ENCODE measurements at places on chromosomes 7 and 10. TPM values are rescaled to one million over a fixed set of nuclear protein-coding genes. Genes with fewer than 3 reads are reported as not detected.
A peak's percentile ranks its signal among the peaks of the same experiment; 100 is the strongest.

DNA sequence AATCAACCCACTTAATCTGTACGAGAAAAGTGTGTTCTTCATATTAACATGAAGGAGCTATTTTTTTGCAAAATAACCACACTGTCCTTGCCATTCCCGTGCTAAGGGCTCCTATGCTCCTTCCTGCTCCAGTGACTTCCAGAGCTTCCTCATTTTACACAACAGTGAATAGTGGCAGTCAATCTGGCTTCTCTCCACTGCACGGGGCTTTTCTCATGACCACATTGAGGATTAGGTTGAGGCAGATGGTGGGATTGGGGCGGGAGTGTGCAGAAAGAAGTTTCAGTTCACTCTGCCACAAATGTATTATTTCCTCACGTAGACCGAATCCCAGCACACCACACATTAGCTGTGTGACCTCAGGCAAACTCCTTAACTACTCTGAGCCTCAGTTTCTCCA, 235.1 kb downstream of the ARHGAP12 start:
- no peak for DNase-seq

- DNase-seq = no peak
Observed at GRCh38 chr7:85521108-85521694, 334.3 kb upstream of the SEMA3D start.

DNA sequence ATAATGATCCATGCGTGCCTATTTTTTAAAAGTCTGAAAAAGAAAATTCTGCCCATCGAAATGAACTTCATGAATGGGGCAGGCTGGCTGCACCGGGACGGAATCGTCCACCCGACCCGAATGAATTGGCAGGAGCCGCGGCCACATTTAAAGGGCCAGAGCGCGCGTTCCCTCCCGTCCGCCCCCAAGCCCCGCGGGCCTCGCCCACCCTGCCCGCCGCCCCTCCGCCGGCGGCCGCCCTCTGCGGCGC, 319 bp upstream of the GATA3 start:
- no peak for DNase-seq

MKRN1 gene
- 45.2 TPM for polyA plus RNA-seq

STEAP2 gene
- 1.4 TPM for polyA plus RNA-seq

TEX36 gene
- not detected for polyA plus RNA-seq

DNA sequence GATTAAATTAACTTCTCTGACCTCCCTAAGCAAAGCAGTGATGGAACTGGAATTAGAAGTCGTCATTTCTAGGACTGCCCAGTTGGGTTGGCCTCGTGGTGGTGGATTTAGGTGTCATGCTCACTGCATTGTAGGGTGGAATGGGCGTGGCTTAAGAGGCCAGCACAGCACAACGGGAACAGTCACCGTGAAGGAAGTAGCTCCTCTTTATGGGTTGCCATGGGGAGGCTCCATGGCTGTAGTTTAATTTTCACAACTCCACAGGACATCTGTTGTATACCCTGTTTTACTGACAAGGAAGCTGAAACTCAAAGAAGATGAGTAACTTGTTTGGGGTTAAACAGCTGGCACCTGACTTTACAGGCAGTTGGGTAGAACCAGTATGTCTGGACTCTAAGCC, 208.3 kb downstream of the CELF2 start:
- DNase-seq = no peak

DNA sequence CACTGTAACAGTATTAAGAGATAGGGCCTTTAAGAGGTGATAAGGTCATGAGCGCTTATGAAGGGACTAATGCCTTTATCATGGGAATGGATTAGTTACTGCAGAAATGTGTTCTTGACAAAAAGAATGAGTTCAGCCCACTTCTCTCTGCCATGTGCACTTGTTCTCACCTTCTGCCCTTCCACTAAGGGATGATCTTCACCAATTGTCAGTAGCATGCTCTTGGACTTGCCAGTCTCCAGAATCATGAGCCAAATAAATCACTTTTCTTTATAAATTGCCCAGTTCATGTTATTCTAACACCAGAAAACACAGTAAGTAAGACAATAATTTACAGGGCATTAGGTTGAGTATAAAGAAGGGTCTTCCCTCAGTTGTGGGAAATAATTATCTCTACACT, 189.1 kb downstream of the CRPPA start:
- no peak for DNase-seq

C10orf62 gene
- polyA plus RNA-seq = 1.8 TPM

DNA sequence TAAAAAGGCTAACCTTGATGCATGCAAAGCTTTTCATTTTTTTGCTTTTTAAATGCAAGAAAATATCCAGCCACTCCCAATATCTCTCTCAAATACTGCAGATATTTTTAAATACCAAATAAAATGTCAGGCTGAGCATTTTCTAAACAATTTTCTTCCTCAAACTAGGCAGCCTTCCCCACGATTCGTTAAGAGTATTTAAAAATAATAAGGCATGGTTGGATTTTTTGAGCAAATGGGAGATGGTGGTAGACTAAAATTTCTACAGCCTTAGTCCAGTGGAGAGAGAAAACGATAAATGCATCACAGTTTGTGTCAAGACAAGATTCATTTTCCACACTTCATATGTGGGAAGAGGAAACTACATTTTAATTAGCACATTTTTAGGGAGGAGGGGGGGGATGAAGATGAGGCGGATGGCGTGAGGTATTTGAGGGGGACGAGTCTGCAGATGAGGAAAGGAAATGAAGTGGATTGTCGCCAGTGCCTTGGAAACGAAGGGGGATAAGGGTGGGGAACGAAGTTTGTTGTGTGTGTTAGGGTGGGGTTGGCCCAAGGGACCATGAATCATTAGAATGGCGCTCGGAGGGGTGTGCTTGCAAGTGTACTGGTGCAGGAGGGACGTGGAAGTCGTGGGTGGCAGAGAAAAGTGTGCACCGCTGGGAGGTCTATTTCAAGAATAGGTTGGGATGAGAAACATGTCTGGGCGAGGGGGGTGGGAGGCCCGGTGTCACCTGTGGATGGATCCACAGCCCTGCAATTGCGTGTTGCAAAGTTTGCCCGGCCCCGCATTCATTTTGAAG, 1.2 kb upstream of the ADD3 start:
- DNase-seq = peak; percentile 73

- peak; percentile 70 for DNase-seq
Observed at GRCh38 chr10:80664071-80664680, 126.5 kb downstream of the SH2D4B start.

SUN3 gene
- polyA plus RNA-seq = not detected

DNA sequence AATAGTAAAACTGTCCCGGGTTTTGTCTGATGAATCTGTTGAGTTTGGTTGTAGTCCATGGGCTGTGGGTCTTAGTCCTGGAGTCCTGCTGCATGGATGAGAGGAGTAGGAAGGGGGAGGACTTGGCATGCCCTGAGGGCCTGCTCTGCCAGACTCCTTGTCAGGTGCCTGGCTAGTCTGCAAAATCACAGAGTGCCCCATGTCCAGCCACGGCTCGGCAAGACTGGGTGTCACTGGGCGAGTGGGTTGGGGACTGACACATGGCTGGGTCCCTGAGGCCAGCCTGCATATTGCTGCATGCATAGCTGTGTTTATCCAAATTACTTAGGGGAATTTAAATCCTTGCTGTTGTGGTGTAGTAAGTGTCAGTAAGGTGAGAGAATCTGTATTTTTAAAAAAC, 9.7 kb downstream of the MINDY4 start:
- peak; percentile 58 for DNase-seq

DNA sequence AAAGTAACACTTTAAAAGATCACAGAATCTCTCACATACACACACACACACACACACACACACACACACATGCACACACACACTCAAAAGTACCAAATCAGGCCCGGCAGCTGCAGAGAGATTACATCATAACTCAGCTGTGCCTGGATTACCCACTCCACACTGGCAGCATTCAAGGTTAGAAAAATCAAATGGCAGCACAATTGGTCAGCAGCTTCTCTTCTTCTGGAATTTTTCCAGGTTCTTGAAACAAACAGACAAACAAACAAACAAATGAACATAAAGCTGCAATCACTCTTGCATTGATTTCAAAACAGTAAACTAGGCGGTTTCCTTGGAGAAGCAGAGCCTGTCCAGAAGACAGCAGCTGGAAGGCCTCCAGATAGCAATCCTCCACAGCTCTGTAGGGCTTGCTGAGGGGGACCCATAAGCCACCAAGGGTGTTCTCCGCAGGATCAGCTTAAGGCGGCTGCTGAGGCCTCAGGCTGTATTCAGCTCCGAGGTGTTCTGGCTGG, 24.5 kb upstream of the FAM133B start:
- no peak for DNase-seq

DNA sequence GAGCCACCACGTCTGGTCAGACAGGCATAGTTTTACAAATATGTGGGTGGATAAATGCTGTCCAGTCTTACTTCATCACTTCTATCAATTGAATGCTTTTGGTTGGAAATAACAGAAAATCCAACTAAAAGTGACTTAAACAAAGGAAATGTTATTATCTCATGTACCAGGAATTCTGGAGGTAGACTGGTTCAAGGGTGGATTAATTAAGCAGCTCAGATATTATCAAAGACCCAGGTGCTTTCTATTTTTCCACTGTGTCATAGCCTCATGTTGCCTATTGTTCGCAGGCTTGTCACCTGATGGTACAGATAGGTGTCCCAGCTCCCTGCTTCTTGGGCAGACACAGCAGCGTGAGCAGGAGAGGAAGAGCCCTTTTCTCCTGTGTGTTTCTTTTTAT, 156.1 kb upstream of the CTBP2 start:
- no peak for DNase-seq

PLAU gene
- 11.8 TPM for polyA plus RNA-seq

LRIT1 gene
- polyA plus RNA-seq = not detected

Measured in heart left ventricle (tissue), 16 donors.